ENCODE measurements at places on chromosomes 3 and 15. TPM values are rescaled to one million over a fixed set of nuclear protein-coding genes. Genes with fewer than 3 reads are reported as not detected.

Gene FAM3D
- not detected for polyA plus RNA-seq

Gene PML
- polyA plus RNA-seq: 10.9 TPM

Gene ATP13A5
- not detected for polyA plus RNA-seq

Gene PAK6
- 32.4 TPM for polyA plus RNA-seq

All from neural cell (in vitro differentiated cells).